Testis (tissue), 5 donors: ENCODE measurements at places on chromosomes 6 and 20. TPM values are rescaled to one million over a fixed set of nuclear protein-coding genes. Genes with fewer than 3 reads are reported as not detected.

E2F1 gene
- total RNA-seq = 22.8 TPM

RIPOR2 gene
- 3.7 TPM for total RNA-seq

ASIP gene
- not detected for total RNA-seq

GATA5 gene
- 70.6 TPM for total RNA-seq

BPI gene
- 17.5 TPM for total RNA-seq

MAS1 gene
- total RNA-seq = 0.19 TPM

LY6G6D gene
- not detected for total RNA-seq

PRPH2 gene
- total RNA-seq = 6.0 TPM

RSPO4 gene
- 2.2 TPM for total RNA-seq

CDSN gene
- 0.06 TPM for total RNA-seq

RCAN2 gene
- total RNA-seq = 7.1 TPM

TAGAP gene
- 4.5 TPM for total RNA-seq

CLPSL1 gene
- total RNA-seq = not detected

PACSIN1 gene
- total RNA-seq = 3.1 TPM

RNF182 gene
- total RNA-seq = 7.2 TPM

HTR1B gene
- total RNA-seq = 2.5 TPM

FLRT3 gene
- total RNA-seq = 12.3 TPM

TP53TG5 gene
- total RNA-seq = 6.4 TPM

LGSN gene
- 0.62 TPM for total RNA-seq

MYL9 gene
- 265 TPM for total RNA-seq

TOP1 gene
- total RNA-seq = 33.8 TPM

NMBR gene
- total RNA-seq = 2.2 TPM

VSX1 gene
- total RNA-seq = 0.37 TPM

CCN5 gene
- 37.0 TPM for total RNA-seq

PLAGL2 gene
- total RNA-seq = 30.5 TPM

CRISP2 gene
- 739 TPM for total RNA-seq

MOXD1 gene
- 7.4 TPM for total RNA-seq

HFE gene
- 4.1 TPM for total RNA-seq

C20orf204 gene
- 8.3 TPM for total RNA-seq

SLC17A9 gene
- 3.2 TPM for total RNA-seq

CALHM6 gene
- total RNA-seq = 10.4 TPM

CCDC167 gene
- total RNA-seq = 65.4 TPM

ADGRF1 gene
- 5.4 TPM for total RNA-seq

SESN1 gene
- 152 TPM for total RNA-seq

KCNK16 gene
- total RNA-seq = not detected

C20orf96 gene
- total RNA-seq = 32.0 TPM

CCDC170 gene
- 3.1 TPM for total RNA-seq

TINAG gene
- total RNA-seq = not detected

CSNK2A1 gene
- total RNA-seq = 172 TPM

LTB gene
- total RNA-seq = 2.0 TPM

SFT2D1 gene
- 45.7 TPM for total RNA-seq

PSMF1 gene
- total RNA-seq = 380 TPM

SYNDIG1 gene
- total RNA-seq = 2.8 TPM

BPIFB2 gene
- 1.4 TPM for total RNA-seq

ANKRD6 gene
- total RNA-seq = 52.8 TPM

NUP153 gene
- 63.2 TPM for total RNA-seq

CRISP3 gene
- total RNA-seq = 0.12 TPM

C4A gene
- total RNA-seq = 123 TPM

SOBP gene
- total RNA-seq = 27.2 TPM

PDYN gene
- 4.2 TPM for total RNA-seq

STMN3 gene
- total RNA-seq = 16.5 TPM

SNRNP48 gene
- total RNA-seq = 8.5 TPM

CLDN20 gene
- not detected for total RNA-seq

OR12D3 gene
- total RNA-seq = 0.19 TPM
